Stimulated activated naive CD8-positive, alpha-beta T cell treated with anti-CD3 and anti-CD28 coated beads, Interleukin-15, amount 100 ng/mL, for 72 hours (primary cell): ENCODE measurements at places on chromosomes 13 and 19.

- DNase-seq: no peak
Observed at GRCh38 chr13:67298297-67298696, 68.2 kb upstream of the PCDH9 start.

- DNase-seq: no peak
Observed at GRCh38 chr19:28864577-28865042, 348.3 kb downstream of the UQCRFS1 start.

- no peak for DNase-seq
Observed at GRCh38 chr19:11373885-11374432, 507 bp upstream of the SWSAP1 start.

DNA sequence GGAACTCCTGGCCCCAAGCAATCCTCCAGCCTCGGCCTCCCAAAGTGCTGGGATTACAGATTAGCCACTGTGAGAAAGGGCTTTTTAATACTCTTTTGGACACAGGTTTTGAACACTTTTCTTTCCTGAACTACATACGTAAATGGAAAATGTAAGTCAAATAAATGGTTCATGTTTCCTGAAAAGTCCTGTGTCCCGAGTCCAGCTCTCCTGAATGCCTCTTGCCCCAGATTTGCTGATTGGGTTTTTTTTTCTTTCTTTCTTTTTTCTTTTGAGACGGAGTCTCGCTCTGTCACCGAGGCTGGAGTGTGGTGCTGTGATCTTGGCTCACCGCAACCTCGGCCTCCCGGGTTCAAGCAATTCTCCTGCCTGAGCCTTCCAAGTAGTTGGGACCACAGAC lies 24.5 kb downstream of the PTPRS start:
- DNase-seq: no peak

DNA sequence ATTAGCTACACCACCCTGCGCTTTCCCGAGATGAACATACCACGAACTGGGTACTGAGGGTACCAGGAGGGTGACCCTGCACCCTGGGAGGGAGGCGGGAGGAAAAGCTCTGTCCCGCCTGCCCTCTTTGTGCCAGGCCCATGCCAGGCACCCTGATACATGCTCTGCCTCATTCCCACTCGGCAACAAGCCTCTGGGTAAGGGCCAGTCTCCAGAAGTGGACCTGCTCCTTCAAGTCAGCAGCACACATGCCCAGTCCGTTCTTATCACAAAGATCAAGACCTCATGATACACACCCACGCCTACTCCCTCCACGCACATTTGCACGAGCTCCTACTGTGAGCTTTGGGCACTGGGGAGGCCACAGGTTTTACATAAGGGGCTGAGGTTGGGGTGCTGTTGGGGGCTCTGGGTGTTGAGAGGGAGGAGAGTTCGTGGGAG lies 2.0 kb upstream of the FFAR1 start:
- peak; percentile 8 for DNase-seq

DNA sequence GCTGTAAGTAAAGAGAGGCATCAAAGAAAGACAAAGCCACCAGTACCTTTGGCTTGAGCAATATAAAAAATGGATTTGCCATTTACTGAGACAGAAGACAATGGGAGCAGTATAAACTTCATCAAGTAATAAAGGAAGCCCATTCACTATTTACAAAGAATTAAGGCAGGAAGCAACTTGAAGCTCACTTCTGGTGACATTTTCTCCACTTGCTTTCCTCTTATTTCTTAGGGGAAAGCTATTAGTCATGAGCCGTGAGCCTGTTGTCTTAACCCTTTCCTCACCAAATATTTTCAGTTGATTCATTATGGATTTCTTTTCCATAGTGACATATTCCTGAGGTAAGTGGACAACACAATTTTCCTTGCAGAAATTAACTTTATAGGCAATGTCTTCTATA lies 156.8 kb downstream of the DNAJC3 start:
- no peak for DNase-seq

- no peak for DNase-seq
Observed at GRCh38 chr19:8304841-8305621, 3.1 kb downstream of the CD320 start.

DNA sequence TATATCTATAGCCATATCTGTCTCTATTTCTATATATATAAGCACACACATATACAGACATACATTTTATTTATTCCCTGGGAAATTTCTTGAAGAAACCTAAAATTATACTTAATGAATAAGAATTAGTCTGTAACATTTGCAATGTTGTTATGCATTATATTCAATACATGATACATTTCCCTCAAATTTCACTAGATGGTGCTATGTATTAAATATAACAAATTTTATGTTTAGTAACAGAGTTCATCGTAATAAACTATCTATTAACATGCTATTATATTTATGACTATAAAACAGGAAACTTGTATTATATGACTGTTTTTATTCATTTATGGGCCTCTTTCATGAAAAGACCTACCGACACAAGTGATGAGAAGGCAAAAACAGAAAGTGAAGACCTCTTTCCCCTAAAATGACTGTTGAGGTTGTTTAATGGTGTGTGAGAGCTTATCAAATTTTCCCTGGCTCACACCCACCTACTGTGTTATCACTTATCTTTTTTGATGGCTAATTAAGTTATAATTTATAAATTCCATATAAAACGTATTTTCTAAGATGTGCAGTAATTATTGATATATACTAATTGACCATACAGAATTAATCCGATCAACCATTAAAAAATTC lies 881.9 kb downstream of the SLITRK6 start:
- DNase-seq: no peak

DNA sequence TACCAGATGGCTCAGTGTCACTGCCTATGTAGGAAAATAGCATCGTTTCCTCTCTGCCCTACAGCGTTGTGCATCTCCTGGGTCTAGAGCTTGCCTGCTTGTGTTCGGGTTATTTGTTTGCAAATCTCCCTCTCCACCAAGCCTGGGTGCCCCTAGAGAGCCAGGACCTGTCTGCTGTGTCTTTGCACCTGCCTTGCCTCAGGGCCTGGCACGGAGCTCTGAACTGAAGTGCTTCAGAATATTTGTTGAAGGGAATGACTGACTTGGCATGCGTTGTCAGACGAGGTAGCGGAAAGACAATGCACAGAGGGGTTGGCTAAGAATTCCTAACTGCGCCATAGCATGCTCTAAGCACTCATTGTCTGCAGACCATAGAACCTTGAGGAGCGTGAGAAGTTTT lies 263.4 kb downstream of the FGF9 start:
- no peak for DNase-seq

GRCh38 chr13:32581177-32581786 lies 5.0 kb upstream of the PDS5B start:
- no peak for DNase-seq

- peak; percentile 31 for DNase-seq
Observed at GRCh38 chr19:41575998-41576397, at the start of gene CEACAM21. TSS of gene CEACAM21 (plus strand) at chr19:41576166. CDS start at chr19:41576275, 109 bp downstream.

GRCh38 chr13:91346850-91347201 lies 661 bp upstream of the MIR17HG start:
- peak; percentile 72 for DNase-seq

DNA sequence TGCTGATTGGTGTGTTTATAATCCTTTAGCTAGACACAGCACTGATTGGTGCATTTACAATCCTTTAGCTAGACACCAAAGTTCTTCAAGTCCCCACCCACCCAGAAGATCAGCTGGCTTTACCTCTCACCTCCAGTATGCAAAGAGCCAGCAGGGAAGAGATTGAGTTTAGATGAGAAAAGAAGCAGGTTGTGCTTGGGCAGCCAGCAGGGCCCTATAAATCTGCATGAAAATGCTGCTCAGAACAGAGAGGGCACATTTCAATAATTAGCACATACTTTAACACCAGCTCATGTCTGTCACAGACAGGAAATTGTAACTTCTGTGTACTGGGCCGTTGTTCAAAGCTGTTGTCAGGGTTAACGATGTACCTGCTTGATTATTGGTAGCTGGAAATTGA lies 1204.3 kb downstream of the UQCRFS1 start:
- DNase-seq: no peak

- no peak for DNase-seq
Observed at GRCh38 chr19:650121-650520, 10.4 kb downstream of the FGF22 start.

- DNase-seq: no peak
Observed at GRCh38 chr19:41408256-41408655, 10.6 kb downstream of the BCKDHA start.

DNA sequence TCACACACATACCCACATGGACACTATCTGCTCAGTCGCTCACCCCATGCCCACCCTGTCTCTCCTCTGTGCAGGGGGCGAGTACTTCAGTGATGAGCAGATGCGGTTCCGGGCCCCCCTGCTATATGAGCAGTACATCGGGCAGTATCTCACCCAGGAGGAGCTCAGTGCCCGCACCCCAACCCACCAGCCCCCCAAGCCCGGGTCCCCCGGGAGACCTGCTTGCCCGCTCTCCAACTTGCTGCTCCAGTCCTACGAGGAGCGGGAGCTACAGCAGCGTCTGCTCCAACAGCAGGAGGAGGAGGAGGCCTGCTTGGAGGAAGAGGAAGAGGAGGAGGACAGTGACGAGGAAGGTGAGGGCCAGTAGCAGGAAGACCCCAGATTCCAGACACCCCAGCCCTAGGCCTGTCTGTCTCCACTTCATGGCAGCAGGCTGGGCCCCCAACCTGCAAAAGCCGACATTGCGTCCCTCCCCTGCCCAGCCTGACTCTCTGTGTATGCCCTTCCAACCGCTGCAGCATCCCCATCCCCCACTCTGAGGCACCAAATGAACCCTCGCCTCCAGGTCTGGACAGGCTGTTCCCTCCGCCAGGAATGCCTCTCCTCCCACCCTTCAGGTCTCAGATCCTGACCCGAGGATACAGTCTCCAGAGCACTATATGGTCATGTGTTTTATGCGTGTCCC lies 9.7 kb downstream of the CCDC97 start:
- DNase-seq: no peak

DNA sequence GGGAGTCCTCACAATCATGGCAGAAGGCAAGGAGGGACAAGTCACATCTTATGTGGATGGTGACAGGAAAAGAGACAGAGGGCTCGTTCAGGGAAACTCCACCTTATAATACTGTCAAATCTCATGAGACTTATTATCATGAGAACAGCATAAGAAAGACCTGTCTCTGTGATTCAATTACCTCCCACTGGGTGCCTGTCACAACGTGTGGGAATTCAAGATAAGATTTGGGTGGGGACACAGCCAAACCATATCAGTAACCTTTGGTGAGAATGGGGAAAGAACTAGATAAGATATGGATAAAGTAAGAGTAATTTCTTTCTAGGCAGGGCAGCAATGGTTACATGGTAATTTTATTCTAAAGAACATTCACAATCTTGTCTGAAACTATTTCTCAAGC lies 344.9 kb upstream of the KLF12 start:
- no peak for DNase-seq

DNA sequence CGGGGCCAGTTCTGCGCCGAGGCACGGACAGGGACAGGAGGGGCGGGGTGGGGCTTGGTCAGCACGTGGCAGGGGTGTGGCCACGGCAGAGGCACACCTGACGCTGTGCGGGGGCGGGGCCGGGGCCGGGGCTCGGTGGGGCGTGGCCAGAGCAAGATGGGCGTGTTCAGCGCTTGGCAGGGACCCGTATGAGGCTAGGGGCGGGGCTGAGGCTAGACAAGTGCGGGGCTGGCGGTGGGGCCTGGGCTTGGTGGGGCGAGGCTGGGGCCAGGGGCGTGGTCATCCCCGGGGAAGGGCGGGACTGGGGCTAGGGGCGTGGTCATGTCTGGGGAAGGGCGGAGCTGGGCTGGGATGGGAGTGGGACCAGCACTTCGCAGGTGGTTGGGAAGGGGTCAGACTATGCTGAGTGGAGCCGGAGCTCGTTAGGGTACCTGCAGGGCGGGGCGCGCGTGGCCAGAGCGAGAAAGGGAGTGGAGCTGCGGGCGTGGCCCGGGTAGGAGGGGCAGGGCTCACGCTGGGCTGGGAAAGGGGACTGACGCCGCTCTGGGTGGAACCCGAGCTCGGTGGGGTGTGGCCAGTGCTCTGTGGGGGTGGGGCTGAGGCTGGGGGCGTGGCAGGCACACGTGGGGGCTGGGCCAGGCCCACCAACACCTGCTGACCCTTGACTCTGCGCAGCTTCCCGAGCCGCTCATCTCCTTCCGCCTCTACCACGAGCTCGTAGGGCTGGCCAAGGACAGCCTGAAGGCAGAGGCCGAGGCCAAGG lies 12.8 kb downstream of the POLR2E start:
- peak; percentile 83 for DNase-seq

DNA sequence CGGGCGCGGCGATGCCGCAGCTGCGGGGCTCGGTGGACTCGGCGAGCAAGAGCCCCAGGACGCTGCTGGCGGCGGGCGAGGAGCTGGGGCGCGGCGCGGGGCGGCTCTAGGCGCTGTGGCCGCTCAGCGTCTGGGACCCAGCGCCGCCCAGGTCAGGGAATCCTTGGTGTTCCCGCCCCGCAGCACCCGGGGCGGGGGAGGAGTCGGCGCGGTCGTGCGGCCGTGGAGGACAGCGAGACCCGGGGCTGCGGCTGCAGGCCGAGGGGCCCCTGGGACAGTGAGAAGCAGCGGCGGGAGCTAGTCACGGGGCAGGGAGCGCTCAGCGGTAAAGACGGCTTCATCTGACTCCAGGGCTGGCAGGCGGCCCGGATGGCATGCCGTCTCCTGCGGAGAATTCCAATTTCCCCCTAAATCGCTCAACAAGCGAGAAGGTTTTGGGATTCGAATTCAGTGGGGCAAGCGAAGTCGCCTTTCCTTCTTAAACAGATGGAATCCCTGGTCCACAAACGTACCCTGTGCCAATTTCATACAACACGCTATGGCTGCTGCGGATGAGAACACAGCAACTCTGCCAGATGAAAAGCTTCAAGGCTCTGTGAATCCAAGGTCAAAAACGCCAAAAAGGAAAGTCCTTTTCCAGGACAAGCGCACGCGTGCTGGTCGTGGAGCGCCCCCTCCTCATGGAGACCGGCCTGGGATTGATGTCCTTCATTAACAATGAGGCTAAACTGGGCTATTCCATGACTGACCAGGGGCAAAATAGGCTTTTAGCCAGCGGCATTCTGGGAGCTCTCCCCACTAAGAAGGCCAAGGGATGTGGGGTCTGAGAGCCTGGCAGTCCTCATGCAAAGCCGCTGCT lies 4.2 kb upstream of the ZSCAN4 start:
- no peak for DNase-seq

- no peak for DNase-seq
Observed at GRCh38 chr13:113753171-113753570, 5.9 kb upstream of the TMEM255B start.

GRCh38 chr19:10915130-10916091 lies 13.0 kb downstream of the YIPF2 start:
- no peak for DNase-seq

DNA sequence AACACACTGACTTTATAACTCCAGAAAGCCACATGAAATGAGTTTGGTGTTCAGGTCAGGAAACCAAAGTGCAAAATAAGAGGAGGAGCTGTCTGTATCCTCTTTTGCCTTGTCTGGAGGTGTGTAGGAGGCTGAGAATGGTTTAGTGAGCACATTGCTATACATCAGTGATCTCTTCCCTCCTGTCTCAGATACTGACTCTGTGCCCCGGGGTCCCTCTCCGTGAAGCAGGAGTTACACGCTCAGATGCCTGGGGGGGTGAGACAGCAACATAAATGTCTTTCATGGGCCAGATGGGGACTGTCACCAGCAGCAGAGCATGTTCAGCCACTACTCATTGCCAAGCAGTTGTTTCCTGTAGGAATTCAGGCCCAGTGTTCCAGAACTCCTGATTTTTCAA lies 285.4 kb downstream of the ATP8A2 start:
- no peak for DNase-seq
